ENCODE measurements at places on chromosomes 6 and 20. TPM values are rescaled to one million over a fixed set of nuclear protein-coding genes. Genes with fewer than 3 reads are reported as not detected.

The BPHL gene
- total RNA-seq, result 27.0 TPM

The FAM209B gene
- total RNA-seq, result 0.44 TPM

The HSPA1A gene
- 56.6 TPM for total RNA-seq

The PNLDC1 gene
- total RNA-seq, result not detected

The OR12D2 gene
- total RNA-seq, result not detected

The LTA gene
- total RNA-seq, result not detected
